Kidney tubule cell (primary cell): ENCODE measurements at places on chromosomes 2 and 18.

DNA sequence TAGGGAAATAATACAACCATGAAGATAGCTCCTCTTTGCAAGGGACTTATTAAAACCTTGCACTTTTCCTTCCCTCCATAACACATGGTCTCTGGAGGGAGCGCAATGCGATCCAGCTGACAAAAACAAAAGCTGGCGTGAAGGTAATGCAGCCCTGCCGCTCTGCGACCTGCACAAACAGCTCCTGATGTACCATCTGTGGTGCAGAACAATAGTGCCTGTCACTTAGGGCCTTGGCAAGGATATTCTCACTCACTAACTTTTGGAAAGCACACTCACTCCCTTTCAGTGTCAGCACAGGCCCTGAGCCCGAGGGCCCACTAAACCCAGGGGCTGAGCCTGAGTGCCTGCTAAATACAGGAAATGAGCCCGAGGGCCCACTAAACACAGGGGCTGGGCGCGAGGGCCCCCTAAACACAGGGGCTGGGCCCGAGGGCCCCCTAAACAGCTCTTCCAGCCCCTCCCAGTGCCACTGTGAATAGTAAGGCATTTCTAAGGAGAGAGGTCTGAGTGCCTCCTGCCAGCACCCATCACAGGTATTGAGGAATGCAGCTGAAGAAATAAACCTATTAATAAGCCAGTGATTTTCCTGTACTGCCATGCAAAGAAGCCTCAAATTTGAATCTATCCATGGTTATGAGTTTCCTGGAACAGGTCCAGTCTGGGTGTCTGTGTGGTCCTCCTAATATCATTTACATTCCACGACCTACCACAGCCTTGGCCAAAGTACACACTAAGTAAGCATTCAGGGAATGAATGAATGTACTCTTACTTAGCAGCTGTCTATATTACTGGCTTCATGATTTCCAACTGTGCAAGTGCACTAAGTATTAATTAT lies 9.3 kb downstream of the L3MBTL4 start:
- DNase-seq: peak; percentile 71

- no peak for DNase-seq
These were observed 101.5 kb upstream of the GRB14 start for GRCh38 chr2:164722616-164723338.

- DNase-seq: no peak
These were observed 165.6 kb downstream of the MYO1B start for GRCh38 chr2:191410646-191411436.

DNA sequence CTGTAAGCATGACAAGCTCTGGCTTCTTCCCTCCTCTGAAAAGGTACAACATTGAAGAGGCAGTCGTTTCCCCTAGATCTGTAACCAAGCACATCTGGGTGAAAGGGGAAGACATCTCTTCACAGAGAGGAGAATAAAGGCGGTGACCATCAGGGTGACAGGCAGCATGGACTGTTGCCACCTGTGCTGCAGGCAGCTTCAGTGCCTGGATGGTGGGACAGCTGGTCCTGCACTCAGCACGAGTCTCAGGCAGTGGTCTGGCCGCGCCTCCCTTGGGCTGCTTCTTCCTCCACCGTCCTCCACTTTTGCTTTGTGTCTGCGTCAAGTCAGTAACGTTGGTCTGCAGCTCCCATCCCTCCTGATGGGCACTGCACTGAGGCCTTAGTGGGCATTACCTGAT lies 264.4 kb downstream of the NEDD4L start:
- no peak for DNase-seq

GRCh38 chr2:160952464-160953254 lies 207.6 kb upstream of the TANK start:
- peak; percentile 15 for DNase-seq

- no peak for DNase-seq
These were observed 195.6 kb downstream of the CTIF start for GRCh38 chr18:48734460-48734859.

DNA sequence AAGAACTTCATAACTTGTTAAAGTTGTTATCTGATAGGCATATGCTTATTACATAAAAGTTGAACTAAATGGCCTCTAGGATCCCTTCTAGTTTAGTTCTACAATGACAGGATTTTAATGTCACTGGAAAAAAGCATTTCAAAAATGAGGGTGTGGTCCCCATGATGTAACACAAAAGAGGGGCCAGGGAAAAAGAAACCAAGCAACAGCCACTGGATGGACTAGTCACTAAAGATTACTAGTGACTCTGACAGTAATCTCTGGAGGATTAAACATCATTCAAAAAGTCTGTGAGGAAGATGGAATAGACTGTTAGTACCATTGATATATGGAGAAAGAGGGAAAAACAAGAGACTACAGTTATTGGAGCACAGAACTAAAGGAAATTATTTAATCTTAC lies 22.6 kb downstream of the SEPTIN10 start:
- DNase-seq: no peak

- no peak for DNase-seq
These were observed 115.1 kb upstream of the ST6GAL2 start for GRCh38 chr2:107001062-107001461.
